Activated naive CD8-positive, alpha-beta T cell treated with anti-CD3 and anti-CD28 coated beads, Interleukin-2, amount 10 ng/mL, durations not matched to agents 7 days and 5 days (primary cell): ENCODE measurements at places on chromosomes 7 and 10. TPM values are rescaled to one million over a fixed set of nuclear protein-coding genes. Genes with fewer than 3 reads are reported as not detected.

Gene MMP21
- total RNA-seq, result 0.25 TPM

Gene ICA1
- total RNA-seq, result 0.91 TPM

Gene CELF2
- total RNA-seq, result 168 TPM

Gene KAZALD1
- not detected for total RNA-seq

Gene PRKCQ
- 61.8 TPM for total RNA-seq
